ENCODE measurements at places on chromosomes 12 and 14. TPM values are rescaled to one million over a fixed set of nuclear protein-coding genes. Genes with fewer than 3 reads are reported as not detected.

Gene FGD4
- total RNA-seq: 21.9 TPM

Gene LRP1-AS
- total RNA-seq: not detected

Gene KRT7
- total RNA-seq: 10.4 TPM

Gene DDN
- total RNA-seq: 0.69 TPM

Gene SETD1B
- total RNA-seq: 5.3 TPM

Gene RNU4-1
- total RNA-seq: under 0.01 TPM

Gene TSHR
- 2.9 TPM for total RNA-seq

Gene CNTN1
- 28.9 TPM for total RNA-seq

Gene COPS7A
- 24.4 TPM for total RNA-seq

Gene SLC25A47
- total RNA-seq: not detected

Gene ITGB7
- 2.5 TPM for total RNA-seq

Gene FAM161B
- total RNA-seq: 3.4 TPM

Gene KRT82
- 15.8 TPM for total RNA-seq

Gene GYS2
- not detected for total RNA-seq

Gene NKX2-8
- not detected for total RNA-seq

Gene MLH3
- 44.0 TPM for total RNA-seq

Gene PTGDR
- 0.39 TPM for total RNA-seq

Gene TAS2R42
- total RNA-seq: not detected

Gene GXYLT1
- 15.3 TPM for total RNA-seq

Gene GPHN
- 31.6 TPM for total RNA-seq

Gene SERPINA10
- not detected for total RNA-seq

Gene SCN8A
- total RNA-seq: 4.1 TPM

Gene TEP1
- total RNA-seq: 14.7 TPM

Gene STXBP6
- 7.6 TPM for total RNA-seq

Gene C12orf54
- not detected for total RNA-seq

Gene FGF6
- 4.0 TPM for total RNA-seq

Gene PLA2G1B
- total RNA-seq: not detected

Gene ASPG
- 3.6 TPM for total RNA-seq

Gene OR2AP1
- not detected for total RNA-seq

Gene PNP
- 24.4 TPM for total RNA-seq

Gene ASCL1
- total RNA-seq: not detected

Gene PIWIL1
- total RNA-seq: 0.10 TPM

Gene ANKRD52
- total RNA-seq: 11.0 TPM

Gene ADCY6
- total RNA-seq: 34.8 TPM

Gene CCDC177
- not detected for total RNA-seq

Gene APOF
- total RNA-seq: not detected

Gene PMCH
- not detected for total RNA-seq

Gene CCDC197
- not detected for total RNA-seq

Gene PAX9
- 2.8 TPM for total RNA-seq

Gene GZMB
- total RNA-seq: 0.30 TPM

Gene DAO
- not detected for total RNA-seq

Gene P2RX2
- not detected for total RNA-seq

Measured in skin of body (tissue), 3 donors.